ENCODE measurements at places on chromosomes 4 and X. TPM values are rescaled to one million over a fixed set of nuclear protein-coding genes. Genes with fewer than 3 reads are reported as not detected.

DNA sequence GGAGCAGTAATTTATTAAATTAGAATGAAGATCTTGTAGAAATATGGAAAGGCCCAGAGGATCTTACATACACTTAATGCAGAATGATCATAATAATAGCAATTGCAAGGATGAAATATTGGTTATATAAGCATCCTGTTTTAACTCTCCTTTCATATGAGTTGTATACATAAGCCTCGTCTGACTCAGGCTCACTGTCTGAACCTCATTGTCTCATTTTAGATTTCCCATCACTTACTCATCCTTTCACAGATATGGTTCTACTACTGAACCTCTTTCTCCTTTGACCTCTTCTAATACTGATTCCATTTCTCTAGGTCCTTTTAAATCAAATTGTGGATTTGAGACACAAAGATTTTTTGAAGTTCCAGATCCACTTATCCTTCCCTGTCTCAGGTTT is 277.3 kb upstream of the TRPC5 start:
- DNase-seq = no peak

- DNase-seq = no peak
Observed at GRCh38 chr4:90234916-90235547, 107.8 kb downstream of the CCSER1 start.

The ARMCX4 gene
- 18.9 TPM for total RNA-seq

The CLNK gene
- total RNA-seq = not detected

The SPIN2A gene
- 2.0 TPM for total RNA-seq

The PDCL2 gene
- total RNA-seq = not detected

The COL25A1 gene
- 1.5 TPM for total RNA-seq

The ZNF157 gene
- total RNA-seq = 0.78 TPM

DNA sequence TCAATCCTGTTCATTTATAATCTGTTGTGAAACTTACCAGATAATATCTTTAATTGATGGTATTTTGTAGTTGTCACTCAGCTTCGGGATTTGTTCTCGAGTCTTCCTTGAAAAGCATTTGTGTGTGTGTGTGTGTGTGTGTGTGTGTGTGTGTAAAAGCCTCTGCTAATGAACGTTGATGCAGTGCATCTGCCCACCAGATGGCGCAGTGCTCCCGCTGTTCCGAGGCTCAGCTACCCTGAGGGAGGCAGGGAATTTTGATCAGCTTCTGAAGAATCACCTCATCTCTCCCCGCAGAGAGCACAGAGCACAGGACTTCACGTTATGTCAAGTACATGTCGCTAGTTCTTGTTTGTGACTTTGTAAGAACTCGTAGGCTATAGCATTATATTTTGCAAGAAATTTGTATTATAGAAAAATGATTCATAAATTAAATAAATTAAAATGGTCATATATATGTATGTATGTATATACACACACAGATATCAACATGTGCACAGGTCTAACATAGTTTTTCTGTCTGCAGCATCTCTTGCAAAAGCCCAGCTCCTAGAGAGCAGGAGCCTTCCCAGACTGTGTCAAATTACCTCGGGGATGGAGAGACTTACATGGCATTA is 316.7 kb upstream of the IGFBP7 start:
- peak; percentile 21 for DNase-seq

Measured in tibial nerve (tissue), 4 donors.